ENCODE measurements at places on chromosomes 16 and 17.

DNA sequence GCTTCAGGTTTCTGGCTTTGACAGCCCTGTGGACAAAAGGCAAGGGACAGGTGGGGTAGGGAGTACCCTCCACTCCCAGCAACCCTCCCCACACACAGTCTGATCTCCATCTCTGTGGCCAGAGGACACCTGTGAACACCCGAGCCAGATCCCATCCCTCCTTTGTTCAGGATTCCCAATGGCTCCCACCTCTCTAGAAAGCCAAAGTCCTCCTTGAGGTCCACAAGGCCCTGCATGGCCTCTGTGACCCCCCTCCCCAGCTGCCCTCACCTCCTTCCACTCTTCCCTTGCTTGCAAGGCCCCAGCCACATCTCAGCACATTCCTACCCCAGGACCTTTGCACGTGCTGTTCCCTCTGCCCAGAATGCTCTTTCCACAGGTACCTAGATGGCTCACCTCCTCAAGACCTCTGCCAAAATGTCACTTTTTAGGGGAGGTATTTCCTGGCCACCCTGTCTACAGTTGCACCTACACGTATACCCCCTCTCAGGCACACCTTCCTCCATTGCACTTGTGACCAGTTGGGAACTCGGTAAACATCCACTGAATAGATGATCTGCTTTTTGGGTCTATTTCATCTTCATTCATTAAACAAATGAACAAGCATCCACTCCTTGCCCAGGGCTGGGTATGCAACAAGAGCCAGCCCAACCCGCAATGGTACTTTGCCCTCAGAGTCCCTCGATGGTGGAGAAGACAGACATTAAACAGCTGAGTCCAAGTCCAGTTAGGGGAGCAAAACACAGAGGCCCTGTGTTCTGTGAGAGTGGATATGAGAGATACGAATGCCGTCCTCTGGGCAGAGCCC is 107.0 kb downstream of the CRLF3 start:
- DNase-seq, result no peak

DNA sequence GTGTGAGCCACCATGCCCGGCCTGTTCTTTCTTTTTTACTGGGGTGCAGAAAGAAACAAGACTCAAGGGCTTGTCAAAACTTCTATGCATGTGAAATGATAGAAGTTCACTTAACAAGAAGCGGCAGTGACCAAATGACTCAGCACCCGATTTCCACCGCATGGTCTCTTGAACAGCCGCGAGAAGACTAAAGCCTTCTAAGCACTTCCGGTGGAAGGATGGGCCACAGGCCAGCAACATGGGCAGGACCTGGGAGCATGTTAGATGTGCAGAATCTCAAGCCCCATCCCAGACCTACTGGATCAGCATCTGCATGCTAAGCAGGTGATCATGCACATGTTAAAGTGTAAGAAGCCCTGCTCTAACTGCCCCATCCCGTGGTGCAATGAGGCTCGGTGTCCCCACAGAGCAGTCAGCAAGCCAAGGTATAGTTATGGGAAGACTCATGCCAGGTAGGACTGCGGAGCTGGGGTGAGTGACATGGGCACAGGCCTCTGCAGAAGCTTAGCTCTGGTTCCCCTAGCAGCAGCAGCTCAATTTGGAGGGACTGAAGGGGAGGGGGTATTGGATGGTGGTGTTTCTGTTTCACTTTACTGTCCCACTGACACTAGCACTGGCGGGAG is 88.5 kb upstream of the HNF1B start:
- no peak for DNase-seq

DNA sequence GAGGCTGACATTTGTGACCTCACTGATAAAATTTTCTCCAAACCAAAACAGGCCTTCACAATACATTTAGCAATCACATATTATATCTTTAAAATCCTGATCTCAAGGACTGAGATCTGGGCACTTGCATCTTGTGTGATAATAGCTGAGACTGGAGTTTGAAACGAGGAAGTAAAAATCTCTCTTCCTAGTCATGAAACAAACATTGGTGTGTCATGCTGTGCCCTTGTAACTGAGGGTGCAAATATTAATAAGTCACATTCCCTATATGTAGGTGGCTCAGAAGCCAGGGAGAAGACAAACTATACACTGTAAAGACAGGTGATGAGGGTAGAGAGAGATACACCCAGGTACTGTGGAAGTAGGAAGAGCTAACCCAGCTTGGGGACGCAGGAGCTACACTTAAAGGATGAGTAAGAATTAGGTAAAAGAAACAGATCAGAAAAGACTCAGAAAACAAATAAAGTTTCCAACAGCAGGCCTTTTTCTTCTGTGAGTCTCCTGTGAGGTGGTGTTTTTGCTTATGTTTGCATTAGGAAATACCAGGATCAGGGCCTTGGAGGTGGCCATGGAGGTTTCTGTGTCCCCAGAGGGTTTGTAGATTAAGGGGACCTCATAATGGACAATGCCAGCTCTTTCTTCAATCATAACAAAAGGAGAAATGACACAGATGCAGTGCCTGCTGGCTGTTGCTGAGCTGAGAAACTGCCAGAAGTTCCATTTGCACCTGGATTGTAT is 335.7 kb downstream of the GRIN2A start:
- DNase-seq, result no peak

DNA sequence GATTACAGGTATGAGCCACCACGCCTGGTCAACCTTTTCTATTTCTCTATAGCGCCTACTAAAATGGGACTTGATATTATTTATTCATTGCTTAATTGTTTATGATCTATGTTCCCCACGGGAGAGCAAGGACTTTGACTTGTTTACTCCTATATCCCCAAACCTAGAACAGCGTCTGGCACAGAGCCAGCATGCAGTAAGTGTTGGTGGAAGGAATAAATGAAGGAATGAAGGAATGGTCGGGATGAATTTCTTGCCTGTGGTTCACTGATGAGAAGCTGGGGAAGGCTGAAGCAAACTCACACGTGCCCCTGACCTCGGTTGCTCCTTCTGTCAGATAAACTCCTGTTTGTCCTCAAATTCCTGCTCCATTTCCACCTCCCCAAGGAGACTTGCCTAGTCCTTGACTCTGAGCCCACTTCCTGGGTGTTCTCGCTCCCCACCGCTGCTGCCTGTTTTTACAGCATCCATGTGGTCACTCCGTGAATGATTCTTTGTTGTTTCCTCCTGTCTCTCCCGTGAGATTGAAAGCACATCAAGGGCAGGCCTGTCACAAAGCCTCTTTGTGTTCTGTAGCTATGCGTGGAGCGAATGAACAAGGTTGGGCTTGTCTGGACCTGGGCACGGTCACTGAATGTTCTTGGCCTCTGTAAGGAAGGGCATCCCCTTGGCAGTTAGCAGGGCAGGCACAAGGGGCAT is 17.3 kb downstream of the C17orf100 start:
- DNase-seq, result no peak

DNA sequence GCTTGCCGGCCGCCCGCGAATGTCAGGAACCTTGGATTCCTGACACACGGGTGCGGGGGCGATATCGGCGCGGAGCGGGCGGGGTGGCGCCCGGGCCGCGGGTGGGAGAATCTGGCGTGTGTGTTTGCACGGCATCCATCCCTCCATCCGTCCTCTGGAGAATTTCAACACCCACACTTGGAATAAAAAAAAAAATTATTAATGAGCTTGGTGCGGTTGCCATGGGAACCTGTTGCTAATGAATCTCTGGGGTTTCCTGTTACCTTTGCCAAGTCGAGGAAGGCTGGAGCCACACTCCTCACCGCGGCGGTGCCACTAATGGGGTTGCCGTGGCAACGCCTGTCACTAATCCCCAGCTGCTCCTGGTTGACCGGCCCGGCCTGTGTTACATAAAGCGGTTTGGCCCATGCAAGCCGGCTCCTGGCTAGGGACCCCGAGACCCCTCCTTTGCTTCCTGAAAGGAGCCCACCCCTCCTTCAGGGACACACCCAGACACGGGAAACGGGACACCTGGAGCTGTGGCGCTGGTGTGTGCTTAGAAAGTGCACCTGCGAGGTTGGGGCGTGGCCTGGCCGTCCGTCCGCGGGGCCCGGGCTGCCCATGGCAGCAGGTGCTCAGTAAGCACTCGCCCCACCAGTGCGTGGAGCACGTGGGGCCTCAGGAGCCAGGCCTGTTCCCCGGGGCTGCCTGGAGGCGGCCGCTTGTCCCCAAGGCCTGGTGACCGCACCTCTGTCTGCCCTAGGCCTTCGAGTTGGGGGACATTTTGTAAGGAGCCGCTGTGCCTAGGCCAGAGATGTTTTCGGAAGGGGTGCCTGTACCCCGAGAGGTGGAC is 14.6 kb downstream of the CACNA1H start:
- DNase-seq, result no peak

GRCh38 chr17:52276381-52277008 is 118.0 kb upstream of the CA10 start:
- no peak for DNase-seq

DNA sequence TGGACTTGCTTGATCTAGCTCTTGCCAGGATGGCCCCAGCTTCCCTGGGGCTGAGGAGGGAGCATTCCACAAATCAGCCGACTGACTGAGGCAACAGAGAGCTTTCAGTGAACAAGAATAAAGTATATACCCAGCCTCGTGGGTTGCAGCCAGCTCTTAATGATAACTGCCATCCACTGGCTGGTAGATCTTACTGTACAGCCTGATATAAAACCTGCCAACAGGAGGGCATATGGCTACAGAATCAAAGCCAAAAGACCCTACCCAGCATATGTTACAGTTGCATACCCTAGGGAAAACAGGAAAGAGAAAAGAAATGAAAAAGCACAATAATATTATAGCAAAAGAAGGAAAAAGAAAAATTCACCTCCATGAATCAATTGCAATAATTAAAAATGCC is 775.9 kb upstream of the KIF2B start:
- DNase-seq, result no peak

GRCh38 chr17:1978396-1978949 is 46.7 kb downstream of the RTN4RL1 start:
- no peak for DNase-seq

- DNase-seq, result no peak
Measured at GRCh38 chr16:76335180-76335974, 58.2 kb downstream of the CNTNAP4 start.

DNA sequence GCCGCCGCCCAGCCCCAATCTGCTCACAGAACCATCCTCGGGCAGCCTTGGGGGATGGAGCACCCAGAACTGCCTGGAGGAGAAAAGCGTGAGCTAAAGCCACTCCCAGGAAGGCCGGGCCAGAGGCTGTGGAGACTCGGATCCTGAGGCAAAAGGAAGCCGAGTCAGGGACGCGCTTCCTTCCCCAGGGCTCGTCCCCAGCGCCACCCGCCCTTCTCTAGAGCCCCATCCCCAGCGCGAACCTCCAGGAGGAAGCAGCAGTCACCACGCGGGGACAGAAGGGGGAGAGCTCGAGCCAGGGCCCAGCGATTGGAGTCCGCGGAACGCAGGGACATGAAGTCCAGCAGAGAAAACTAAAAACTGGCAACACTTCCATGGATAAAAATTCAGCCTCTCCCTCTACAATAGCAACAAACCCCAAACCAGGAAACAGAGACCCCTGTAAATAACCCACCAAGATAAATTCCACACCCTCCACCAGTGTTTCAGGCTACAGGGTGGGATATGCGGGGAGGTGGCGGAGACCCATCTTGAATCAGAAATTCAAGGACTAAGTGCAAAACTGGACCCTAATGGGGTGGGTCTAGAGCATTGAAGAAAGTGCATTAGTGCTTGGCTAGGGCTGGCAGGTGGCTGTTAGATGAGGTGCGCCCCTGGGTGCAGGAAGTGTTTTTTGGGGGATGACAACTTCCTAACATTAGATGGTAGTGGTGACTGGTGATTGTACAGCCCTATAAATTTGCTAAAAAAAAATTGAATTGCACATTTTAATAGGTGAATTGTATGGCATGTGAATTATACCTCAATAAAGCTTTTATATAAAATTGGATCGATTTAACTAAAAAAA is 116.1 kb upstream of the METRNL start:
- DNase-seq, result peak; percentile 44

- DNase-seq, result no peak
Measured at GRCh38 chr16:30787613-30788378, 791 bp upstream of the ZNF629 start.

DNA sequence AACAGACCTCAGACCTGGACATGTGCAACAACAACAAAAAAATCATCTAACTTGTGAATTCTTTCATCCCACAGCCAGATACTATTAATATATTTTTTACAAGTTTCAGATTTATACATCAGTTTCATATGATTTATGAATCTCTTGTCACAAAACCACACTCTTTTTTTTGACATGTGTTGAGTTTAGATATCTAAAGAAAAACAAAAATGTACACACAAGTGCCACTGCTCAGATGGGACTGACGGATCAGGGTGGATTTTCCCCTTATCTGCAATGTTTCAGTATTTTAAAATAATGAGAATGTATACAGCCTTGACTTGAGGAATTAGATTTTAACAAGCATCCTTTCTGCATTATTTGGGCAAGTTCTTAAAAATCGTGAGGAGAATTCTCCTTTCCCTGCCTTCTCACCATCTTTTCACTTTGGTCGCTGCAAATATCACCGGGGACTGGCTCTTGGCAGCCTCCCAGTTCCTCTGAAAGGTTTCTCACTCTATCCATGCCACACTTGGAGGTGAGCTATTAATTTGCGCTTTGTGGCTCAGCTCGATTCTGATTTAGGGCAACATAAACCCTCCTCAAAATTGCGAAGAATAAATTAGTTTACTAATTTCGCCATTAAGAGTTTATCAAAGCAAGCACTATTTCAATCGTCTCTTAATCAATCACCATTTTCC is 225.7 kb downstream of the XYLT1 start:
- no peak for DNase-seq

- DNase-seq, result no peak
Measured at GRCh38 chr16:53999841-54000240, 286.7 kb downstream of the IRX3 start.

DNA sequence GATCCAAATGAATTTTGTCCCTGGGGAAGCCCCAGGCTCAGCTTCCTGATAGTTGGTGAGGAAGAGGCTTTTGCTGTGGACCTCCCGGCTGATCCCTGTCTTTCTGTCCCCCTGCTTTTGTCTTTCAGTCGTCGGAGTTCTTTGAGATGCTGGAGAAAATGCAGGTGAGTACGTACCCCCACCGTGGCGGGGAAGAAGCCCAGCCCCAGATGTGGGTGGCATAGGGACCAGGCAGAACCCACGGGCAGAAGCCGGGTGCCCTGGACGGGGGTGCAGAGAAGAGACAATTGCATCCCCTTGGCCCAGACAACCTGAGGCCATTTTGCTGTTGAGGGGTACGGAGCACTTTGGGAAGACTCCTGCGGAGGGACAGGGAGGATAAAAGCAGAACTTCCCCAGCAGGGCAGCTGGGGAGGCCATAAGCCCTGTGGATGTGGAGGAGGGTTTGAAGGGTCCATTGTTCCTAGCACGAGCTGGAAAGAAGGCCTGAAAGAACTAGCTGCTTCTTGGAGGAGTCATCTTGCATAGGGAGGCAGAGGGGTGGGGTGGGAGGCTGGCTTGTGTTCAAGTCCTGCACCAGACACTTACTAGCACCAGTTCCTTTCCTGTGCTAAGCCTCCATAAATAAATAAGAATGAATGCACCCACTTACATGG is 105.6 kb downstream of the OR1D5 start:
- DNase-seq, result no peak

All from CD4-positive, alpha-beta T cell treated with Interleukin-21 for 1 hour (primary cell).